Foreskin keratinocyte (primary cell): ENCODE measurements at places on chromosomes 3 and 15. TPM values are rescaled to one million over a fixed set of nuclear protein-coding genes. Genes with fewer than 3 reads are reported as not detected.

The ZNF620 gene
- total RNA-seq = 1.1 and 1.3 TPM in 2 replicates

The DLL4 gene
- not detected in 2 replicates for total RNA-seq

The SHF gene
- total RNA-seq = 0.35 and 0.44 TPM in 2 replicates

The CKMT1A gene
- 28.7 and 86.0 TPM in 2 replicates for total RNA-seq

The GREM1 gene
- 0.04 and 0.10 TPM in 2 replicates for total RNA-seq

The SLC4A7 gene
- 44.1 and 45.9 TPM in 2 replicates for total RNA-seq

The DUOX1 gene
- 16.3 and 17.8 TPM in 2 replicates for total RNA-seq

The ITIH1 gene
- not detected in 2 replicates for total RNA-seq

The TRAT1 gene
- total RNA-seq = not detected in 2 replicates

The TICRR gene
- 14.9 and 15.9 TPM in 2 replicates for total RNA-seq

The STRIT1 gene
- not detected in 2 replicates for total RNA-seq

The PARP15 gene
- total RNA-seq = 0.27 and 0.35 TPM in 2 replicates

The ANKUB1 gene
- 0.42 and 0.82 TPM in 2 replicates for total RNA-seq

The SGO1 gene
- total RNA-seq = 13.7 and 18.9 TPM in 2 replicates

The ROBO2 gene
- 0.75 and 0.88 TPM in 2 replicates for total RNA-seq

The GOLGA6L7 gene
- not detected in 2 replicates for total RNA-seq

The RAB27A gene
- total RNA-seq = 8.8 and 11.0 TPM in 2 replicates

The RBMS3 gene
- 9.6 and 11.1 TPM in 2 replicates for total RNA-seq

The COL7A1 gene
- 306 and 607 TPM in 2 replicates for total RNA-seq

The SPATA12 gene
- total RNA-seq = 0.03 TPM in 1 of 2 replicates, not detected in the other

The ATP8B4 gene
- total RNA-seq = not detected in 2 replicates

The NEK11 gene
- 4.2 TPM in 2 replicates for total RNA-seq

The HRH1 gene
- 9.7 and 11.3 TPM in 2 replicates for total RNA-seq

The C3orf85 gene
- not detected in 2 replicates for total RNA-seq

The CDV3 gene
- total RNA-seq = 202 and 218 TPM in 2 replicates

The SCN11A gene
- not detected in 2 replicates for total RNA-seq

The C2CD4B gene
- total RNA-seq = not detected in 2 replicates

The ZIC1 gene
- not detected in 2 replicates for total RNA-seq

The THPO gene
- total RNA-seq = not detected in 2 replicates

The CDHR4 gene
- not detected in 2 replicates for total RNA-seq

The CGNL1 gene
- 0.35 and 0.54 TPM in 2 replicates for total RNA-seq

The GOLGA6L10 gene
- 0.63 and 1.2 TPM in 2 replicates for total RNA-seq
